ENCODE measurements at places on chromosomes 4 and X.

- DNase-seq: no peak
These were observed 16.9 kb upstream of the ZIC3 start for GRCh38 chrX:137549073-137549472.

- DNase-seq: no peak
These were observed 32.4 kb upstream of the SLC10A4 start for GRCh38 chr4:48450740-48451139.

GRCh38 chr4:92988301-92988700, 684.5 kb downstream of the GRID2 start:
- no peak for DNase-seq

- no peak for DNase-seq
These were observed at the start of gene TLR6 for GRCh38 chr4:38856524-38857337. TLR6 (minus strand) TSS chr4:38856817; CDS start chr4:38829473, 27,344 bp downstream.

DNA sequence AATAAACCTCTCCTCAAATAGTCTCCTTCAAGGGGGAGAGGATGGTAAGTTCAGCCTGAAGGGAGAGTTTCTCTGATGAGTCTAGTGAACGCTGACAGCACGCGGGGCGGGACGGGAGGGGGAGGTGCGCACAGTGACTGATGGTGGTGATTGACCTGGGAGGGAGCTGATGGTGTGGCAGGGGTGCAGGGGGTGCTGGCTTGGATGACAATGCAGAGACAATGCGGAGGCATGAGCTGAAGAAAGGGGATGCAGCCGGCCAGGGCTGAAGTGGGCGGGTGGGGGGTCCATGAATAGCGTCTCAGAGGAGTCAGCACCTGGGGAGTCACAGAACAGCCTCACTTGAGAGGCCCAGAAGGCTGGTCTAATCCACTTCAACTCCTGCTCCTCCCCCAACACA, 142.5 kb upstream of the PJA1 start:
- DNase-seq: no peak

DNA sequence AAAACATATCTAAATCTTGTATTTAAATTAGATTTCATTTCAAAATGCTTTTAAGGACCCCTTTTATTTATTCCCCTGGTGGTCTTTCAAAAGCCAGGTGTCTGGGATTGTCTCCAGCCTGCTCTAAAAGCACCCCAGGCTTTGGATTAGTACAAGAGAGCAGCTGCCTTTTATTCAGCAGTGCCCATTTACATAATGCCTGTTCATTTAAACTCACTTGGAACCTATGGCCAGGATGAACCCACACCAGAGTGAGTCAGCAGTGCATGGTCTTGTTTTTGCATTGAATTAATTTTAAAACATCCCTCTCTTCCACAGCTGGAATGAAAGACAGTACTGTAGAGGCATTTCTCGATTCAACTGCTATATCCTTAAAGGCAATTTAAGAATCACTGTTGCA, 64.1 kb upstream of the TENM3 start:
- no peak for DNase-seq

GRCh38 chrX:17549107-17549651, 174.2 kb downstream of the NHS start:
- DNase-seq: no peak

GRCh38 chrX:138485224-138485623, 226.3 kb downstream of the FGF13 start:
- no peak for DNase-seq

GRCh38 chrX:108601276-108601675, 135.1 kb downstream of the IRS4 start:
- DNase-seq: no peak

DNA sequence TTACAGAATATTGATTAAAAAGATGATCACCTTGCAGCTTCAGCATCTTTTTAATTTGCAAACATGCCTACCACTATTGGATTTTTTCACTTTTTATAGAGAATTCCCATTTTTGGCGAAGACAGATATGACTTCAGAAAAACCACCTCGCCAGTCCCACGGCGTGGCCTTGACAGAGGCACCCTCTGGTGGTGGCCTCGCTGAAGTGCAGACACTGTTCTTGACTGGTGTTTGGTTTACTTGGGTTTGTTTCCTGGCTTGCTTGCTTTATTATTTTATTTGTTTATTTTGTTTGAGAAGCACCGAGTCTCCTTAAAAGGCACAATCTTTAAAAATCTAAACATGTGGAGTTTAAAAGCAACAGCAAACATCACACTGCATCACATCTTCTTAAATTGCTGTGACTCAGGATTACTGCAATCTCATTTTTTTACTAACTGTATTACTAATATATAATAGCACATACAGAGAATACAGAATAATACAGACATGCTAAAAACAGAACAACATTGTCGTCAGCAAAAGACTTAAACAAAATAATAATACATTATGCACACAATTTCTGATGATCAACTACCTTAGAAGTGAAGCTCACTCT, 13.1 kb upstream of the AMTN start:
- DNase-seq: no peak

- DNase-seq: no peak
These were observed 92.4 kb downstream of the CXCL13 start for GRCh38 chr4:77697860-77698590.

GRCh38 chr4:144565527-144566195, 80.3 kb upstream of the HHIP start:
- no peak for DNase-seq

DNA sequence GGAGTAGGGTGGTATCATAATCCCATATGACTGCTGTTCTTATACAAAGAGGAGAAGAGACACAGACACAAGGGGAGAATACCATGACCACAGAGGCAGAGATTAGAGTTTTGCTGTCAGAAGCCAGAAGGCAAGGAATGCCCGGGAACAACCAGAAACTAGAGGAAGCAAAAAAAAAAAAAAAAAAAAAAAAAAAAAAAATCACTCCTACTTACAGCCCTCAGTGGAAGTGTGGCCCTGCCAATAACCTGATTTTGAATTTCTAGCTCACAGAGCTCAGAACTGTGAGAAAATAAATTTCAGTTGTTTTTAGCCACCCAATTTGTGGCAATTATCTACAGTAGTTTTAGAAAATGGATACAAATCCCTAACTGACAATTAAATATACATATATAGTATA, 30.4 kb upstream of the UBE2NL start:
- no peak for DNase-seq

DNA sequence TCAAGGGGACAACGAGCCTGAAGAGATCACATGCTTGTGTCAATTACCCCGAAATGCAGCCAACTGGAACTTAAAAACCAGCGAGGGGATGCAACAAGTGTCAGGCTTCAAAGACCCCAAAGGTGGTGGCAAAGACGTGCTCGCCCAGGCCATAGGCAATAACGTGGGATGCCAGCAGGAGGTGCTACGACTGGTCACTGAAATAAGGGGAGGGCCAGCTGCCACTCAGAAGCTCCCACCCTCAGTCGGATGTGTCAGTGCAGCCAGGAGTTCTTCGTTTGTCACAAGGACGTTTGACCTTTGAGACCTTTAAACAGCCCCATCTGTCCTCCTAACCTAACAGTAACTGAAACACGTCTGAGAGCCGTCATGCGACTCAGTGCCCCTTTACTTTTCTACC, 556.8 kb upstream of the PCDH10 start:
- no peak for DNase-seq

DNA sequence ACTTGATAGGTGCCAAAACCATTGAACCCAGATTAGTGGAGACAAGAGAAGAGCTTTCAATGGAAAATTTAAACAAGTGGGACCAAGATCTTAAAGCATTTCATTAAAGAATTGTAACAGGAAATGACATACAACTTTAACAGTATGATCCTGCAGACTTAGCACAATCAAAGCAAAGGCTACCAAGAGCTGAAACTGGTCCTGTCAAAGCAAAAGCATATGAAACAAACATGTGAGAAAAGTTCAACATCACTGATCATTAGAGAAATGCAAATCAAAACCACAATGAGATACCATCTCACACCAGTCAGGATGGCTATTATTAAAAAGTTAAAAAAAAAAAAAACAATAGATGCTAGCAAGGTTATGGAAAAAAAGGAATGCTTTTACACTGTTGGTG, 425.6 kb downstream of the IL1RAPL1 start:
- DNase-seq: no peak

- no peak for DNase-seq
These were observed 19.9 kb downstream of the BCOR start for GRCh38 chrX:40077906-40078305.

GRCh38 chr4:8439168-8439567, 1.4 kb downstream of the ACOX3 start:
- no peak for DNase-seq

- no peak for DNase-seq
These were observed 252.5 kb downstream of the DTHD1 start for GRCh38 chr4:36533944-36534343.

DNA sequence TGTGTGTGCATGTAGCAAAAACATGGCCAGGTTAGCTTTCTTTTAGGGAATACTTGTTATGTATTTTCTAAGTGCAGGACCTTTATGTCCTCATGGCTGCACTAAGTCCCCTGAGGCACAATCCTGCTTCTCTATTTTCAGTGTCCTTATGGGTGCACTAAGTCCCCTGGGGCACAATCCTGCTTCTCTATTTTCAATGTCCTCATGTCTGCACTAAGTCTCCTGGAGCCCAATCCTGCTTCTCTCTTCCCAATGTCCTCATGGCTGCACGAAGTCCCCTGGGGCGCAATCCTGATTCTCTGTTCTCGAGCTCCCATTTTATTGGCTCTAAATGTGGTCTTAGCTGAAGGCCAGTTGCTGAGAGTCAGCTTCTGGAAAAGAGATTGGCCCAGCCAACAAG, 49.7 kb upstream of the GPRIN3 start:
- DNase-seq: no peak

- DNase-seq: no peak
These were observed 1.2 kb downstream of the TLL1 start for GRCh38 chr4:165874072-165874790.

- DNase-seq: no peak
These were observed 237.4 kb downstream of the BANK1 start for GRCh38 chr4:102027961-102028360.

DNA sequence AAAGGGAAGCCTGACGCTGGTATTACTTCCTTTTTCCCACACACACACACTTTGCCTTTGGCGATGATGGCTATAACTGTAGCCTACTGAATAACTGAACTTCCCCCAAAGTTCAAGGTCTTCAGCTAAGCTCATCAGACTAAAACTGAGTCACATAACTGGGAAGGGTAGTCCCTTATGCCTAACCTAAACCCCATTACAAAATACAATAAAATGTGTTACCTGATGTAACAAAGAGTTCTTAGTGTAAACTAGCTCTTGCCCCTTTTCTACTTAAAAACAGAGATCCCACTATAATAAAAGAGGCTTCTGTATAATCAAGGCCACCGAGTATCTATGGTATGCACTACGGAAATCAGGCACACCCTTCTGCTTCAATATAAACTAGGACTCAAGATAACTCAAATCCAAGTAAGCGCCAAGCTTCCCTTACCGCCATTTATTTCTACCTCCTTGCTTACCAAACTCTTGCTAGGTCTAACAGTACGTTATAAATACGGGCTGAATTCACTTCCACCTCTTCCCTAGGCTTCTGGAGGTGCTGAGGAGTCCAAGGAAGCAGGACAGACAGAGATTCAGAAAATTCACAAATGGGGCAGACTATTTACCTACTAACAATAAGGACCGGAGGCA, 2.4 kb downstream of the OTUD4 start:
- DNase-seq: no peak

- DNase-seq: no peak
These were observed 88.3 kb upstream of the DDX3X start for GRCh38 chrX:41245641-41246040.

GRCh38 chr4:7590189-7590588, 155.5 kb upstream of the PSAPL1 start:
- DNase-seq: no peak

DNA sequence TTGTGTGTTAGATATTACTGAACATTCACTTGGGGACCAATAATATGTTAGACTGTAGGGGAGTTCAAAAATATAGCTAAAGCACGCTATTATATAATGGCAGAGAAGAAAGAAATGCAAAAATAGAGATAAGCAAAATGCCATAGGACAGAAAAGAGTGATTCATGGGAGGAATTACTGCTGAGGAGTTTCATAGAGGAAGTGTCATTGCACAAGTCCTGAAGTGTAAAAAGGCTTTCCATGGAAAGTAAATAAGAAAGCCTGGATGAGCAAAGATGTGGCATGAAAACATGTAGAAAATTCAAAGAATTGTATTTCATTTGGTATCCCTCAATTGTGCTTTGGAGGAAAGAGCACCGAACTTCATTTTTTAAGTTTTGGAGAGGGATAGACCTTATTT, 14.5 kb downstream of the HMGB2 start:
- DNase-seq: no peak

GRCh38 chr4:24476282-24476681, 108.1 kb downstream of the DHX15 start:
- DNase-seq: no peak

DNA sequence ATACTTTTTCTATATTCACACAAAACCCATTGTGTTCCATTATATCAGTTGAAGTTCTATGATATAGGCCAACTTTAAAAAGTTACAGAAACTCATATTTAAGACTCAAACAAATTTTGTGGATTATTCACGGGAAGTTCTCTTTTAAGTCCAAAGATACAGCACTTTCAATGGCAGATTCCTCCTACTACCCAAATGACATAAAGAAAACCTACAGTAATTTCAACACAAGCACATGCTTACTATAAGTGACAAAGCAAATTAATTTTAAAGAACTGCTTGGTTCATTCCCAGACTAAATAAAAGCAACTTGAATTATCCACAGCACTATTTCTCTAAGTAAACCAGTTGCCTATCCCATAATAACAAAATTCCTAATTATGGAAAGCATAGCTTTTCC, 4.1 kb downstream of the PPA2 start:
- no peak for DNase-seq

- DNase-seq: no peak
These were observed 48.3 kb downstream of the FUNDC1 start for GRCh38 chrX:44494357-44494756.

- no peak for DNase-seq
These were observed 8.5 kb downstream of the NKX3-2 start for GRCh38 chr4:13535708-13536361.

DNA sequence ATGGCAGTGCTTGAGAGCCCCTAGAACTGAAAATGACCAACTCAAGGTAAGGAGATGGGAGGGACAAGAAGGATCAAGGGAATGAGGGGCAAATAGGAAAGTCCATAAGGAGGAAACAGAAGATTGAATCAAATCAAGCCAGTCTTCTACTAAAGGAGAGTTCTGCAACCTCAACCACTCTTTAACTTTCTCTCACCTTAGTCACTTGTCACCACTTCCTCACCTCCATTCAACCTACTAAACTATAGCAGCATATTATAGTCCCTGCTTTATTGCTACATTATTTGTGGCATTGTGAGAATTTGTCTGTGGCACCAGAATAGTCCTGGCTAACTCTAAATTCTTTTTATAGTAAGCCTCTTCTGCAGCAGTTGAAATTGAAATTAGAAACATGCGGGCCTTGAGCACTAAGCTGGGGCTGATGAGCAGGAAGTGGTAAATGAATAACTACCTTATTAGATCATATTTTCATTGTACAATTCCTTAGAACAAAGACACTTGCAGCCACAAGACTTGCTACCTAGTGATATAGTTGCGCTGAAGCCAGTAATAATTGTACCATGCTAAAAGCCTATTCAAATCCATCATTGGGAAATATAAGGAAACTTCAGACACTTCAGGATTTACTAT, 336.9 kb downstream of the ZNF674 start:
- DNase-seq: no peak
